NCI-H2107 (cell line): ENCODE measurements at places on chromosomes 6 and 20.

DNA sequence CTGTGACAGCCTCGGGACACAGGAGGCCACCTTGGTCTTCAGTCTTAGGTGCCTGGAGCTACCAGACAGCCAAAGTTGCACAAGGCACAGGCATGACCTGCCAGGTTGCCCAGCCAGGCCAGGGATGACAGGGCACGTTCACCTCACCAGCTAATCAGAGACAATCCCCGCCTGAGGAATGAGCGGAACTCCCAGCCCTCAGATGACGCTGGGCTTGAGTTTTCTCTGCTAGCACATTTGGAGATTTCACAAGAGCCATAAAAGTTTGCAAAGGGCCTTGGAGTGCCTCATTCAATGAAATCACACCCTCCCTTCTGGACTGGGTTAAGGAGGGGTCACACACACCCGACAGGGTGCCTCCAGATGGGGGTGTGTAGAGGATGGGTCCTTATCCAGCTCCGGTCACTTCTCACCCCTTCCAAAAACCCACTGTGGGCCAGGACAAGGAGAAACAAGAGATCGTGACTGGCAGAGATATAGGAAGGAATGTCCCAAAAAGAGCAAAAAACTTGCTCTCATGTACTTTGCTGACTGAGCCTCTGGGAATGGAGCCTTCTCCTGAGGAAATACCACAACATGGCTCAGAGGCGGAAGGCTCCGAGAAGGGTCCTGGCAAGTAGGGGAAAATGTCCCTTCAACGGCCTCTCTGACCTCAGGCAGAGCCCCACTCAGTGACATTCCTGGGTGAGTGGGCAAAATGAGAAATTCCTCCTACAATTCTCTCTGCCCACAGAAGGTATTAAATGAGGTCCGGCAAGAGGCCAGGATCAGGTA lies 121.6 kb downstream of the ISM1 start:
- DNase-seq = no peak

GRCh38 chr20:63908008-63908682 lies 13.2 kb downstream of the DNAJC5 start:
- DNase-seq = no peak

- no peak for DNase-seq
Observed at GRCh38 chr20:35342154-35342769, 50.0 kb upstream of the FAM83C start.

- no peak for DNase-seq
Observed at GRCh38 chr6:148041546-148041945, 301.1 kb upstream of the SASH1 start.

DNA sequence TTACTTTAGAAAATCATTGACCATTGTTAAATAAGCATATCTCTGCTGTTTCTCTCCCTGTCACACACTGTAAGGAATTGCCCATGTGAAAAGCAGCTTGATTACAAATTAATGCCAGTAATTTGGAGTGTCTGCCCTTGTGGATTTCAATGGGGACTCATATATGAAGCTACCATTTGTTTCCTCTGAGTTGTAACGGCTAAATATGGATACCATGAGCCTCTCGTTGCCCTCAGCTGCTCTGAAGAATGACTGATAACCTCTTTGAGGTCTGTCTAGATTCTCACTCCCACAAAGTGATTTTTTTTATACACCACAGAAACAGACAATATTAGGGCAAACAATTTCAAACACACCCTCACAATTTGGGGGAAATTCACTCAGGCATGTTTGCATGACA lies 40.0 kb upstream of the MAFB start:
- no peak for DNase-seq

DNA sequence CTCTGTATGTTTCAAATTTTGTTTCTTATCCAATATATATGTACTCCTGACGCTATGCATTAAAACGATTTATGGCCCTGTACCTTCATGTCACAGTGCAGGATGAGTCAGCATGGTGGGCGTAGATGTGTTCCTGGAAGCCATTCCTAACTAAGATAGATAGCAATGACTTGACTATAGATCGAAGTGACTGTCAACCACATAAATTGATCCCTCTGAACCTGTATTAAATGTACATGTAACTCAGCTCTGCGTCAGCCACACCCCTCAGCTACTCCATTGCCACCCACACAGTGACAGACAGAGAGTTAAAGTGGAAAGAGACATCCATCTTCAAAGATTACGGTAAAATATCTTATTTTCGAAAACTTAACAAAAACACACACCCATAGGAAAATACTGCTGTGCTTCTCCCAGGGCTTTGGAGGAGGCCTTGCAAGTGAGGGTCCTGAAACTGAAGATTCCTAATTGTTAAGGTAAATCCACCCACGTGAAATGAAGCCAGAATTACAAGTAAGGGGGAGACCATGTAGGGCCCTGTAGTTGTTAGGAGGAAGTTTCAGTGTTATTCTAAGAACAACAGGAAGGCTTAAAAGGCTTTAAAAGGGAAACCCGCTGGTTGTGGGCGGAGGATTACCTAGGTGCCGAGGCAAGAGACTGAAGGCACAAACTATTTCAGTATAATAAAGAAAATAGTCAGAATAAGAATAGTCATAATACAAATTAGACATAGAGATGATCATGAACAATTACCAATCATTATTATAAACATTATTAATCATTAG lies 10.3 kb upstream of the RAD21L1 start:
- no peak for DNase-seq

GRCh38 chr6:50952092-50952907 lies 133.6 kb downstream of the TFAP2B start:
- no peak for DNase-seq

DNA sequence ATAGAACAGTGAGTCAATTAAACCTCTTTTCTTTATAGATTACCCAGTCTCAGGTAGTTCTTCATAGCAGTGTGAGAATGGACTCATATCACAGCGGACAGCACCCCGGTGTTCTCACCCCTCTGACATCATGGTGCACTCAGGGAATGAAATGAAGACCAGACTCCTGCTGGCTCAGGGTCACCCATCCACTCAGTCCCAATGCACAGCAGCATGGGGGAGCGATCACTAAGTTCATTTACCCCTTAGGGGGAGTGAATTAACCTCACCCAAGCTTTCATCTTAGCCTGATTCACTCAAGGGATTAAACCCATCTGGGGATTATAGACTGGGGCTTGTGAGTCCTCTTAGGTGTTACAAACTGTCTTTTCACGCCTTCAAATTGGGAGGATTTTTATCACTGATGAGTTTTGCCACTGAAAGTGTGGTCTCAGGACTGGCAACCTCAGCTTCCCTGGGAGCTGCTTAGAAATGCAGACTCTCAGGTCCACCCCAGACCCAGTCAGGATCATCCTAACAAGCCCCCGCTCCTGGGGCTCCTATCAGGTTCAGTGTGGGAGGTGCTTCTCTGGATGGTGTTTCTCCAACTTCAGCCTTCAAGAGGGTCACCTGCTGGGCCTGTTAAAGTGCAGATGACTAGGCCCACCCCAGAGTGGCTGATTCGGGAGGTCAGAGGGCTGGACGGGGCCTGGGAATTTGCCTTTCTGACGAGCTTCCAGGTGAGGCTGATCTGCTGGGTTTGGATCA lies 44.3 kb upstream of the FRMD1 start:
- no peak for DNase-seq

GRCh38 chr6:23280437-23280836 lies 711.1 kb downstream of the HDGFL1 start:
- DNase-seq = no peak

- DNase-seq = no peak
Observed at GRCh38 chr6:73722318-73723060, 26.5 kb downstream of the CD109 start.

DNA sequence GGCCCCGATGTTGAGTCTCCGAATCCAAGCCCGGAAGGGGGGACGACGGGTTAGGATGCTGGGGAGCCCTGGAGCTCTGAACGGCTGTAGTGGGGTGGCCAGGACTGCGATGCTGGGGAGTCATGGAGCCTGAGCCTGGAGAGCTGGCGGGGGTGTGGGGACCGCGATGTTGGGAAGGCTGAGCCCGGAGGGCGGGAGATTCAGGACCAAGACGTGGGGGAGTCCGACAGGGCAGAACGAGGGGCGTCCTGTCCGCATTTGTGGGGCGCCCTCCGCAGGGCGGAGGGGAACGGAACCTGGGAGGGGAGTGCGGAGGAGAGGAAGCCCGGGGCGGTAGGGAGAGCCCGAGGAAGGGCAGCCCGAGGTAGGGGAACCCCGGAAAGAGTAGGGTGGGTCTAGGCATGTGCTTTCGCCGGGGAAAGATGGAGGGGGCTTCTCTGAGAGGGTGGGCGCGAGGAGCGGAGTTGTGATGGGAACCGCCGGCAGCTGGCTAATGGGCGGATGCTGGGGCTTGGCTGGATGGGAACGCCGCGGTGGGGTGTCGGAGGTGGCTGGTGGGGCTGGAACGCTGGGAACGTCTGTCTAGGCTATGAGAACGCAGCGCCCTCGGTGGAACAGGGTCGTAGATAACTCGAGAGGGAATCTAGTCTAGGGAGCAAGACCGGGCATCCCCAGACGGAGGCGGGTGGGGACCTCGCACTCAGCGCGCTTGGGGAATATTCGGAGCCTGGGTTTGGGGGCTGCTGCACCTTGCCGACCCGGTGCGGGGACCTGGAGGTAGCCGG lies 684 bp downstream of the PAQR8 start:
- no peak for DNase-seq

DNA sequence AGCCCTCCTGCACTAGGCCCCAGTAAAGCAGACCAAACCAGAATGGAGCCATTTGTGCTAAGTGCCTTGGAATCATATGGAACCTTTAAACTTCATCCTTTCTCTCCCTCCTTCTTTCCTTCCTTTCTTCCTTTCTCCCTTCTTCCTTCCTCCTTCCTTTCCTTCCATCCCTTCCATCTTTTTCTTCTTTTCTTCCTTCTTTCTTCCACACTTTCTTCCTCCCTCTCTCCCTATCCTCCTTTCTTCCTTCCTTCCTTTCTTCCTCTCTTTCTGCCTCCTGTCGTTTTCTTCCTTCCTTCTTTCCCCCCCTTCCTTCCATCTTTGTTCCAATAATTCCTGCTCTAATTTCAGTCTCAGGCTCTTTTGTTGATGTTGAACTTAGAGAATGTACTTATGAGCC lies 11.2 kb upstream of the SFT2D1 start:
- DNase-seq = no peak

DNA sequence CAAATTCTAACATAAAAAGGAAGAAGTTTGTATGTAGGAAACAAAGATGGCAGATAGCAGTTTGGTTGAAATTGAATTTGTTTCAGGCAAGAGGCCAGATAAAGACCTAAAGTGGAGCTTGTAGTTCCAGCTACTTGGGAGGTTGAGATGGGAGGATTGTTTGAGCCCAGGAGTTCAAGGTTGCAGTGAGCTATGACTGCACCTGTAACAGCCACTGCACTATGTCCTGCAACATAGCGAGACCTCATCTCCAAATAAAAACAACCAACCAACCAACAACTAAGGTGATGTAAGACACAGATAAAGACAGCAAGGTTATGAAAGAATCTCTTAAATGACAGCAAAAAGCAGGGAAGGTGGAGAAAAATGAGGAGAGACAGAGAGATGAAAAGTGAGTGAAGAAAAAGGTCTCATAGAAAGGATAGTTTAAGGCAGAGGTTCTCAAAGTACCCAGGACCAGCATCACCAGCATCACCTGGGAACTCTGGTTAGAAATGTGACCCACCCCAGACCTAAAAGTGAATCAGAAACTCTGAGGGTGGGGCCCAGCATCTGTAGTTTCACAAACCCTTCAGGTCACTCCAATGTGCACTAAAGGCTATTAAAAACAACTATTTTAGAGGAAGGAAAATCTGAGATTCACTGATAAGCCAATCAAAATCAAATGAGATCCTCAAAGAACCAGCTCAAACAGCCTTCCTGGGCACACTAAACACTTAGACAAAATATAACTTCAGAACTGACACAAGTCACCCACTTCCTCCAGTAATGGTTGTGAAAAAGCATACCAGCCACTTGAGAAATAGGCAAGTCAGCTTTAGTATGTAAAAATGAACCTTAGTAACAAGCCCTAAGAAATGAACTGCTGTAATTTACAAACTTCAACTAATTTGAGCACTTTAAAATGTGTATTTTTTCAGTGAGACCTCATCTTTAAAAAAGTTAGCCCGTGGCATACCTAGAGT lies 57.6 kb downstream of the FAM184A start:
- no peak for DNase-seq

DNA sequence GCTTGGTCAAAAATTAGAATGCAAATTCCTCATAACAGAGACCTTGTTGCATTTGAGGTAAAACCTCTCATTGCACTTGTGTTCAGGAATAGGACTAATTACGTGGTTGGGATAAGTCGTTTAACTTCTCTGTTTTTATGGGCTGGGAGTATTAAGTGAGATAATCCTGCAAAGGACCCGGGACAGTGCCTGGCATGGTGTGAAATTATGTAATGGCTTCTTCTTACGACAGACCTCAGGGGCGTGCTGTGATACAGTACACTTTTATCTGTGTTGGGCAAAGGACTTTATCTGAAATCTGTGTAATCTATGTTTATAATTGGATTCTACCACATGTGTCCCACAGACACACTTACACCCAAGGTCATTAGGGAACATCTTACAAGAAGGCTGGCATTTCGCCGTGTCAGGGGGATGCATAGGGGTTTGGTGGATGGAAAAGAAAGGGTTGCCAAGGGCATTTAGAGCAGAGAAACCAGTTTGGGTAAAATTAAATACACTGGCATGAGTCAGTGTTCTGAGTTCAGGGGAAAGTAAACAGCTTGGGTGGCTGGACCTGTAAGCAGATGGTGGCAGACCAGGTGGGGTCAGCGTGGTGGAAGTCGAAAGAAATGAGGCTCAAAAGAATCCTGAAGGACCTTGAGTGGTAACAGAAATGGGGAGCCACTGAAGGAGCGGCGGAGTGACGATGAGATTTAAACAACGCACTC lies 17.2 kb upstream of the RTF2 start:
- DNase-seq = no peak

DNA sequence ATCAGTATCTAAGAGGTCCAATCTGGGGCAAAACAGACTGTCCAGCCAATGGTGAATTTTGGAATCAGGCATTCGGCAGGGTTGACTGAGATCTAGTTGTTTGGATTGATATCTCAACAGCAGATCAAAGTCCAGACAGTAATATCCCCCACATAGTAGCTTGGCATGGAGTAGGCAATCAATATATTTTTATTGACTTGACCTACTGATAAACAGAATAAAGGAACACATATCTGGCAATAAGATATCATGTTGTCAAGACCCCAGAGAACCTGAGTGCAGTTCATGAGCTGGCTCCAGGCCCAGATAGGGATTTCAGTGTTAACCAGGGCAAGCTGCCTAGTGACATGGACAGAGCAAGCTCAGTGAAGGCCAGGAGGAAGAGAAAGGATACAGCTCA lies 34.4 kb downstream of the TNFAIP3 start:
- DNase-seq = no peak

DNA sequence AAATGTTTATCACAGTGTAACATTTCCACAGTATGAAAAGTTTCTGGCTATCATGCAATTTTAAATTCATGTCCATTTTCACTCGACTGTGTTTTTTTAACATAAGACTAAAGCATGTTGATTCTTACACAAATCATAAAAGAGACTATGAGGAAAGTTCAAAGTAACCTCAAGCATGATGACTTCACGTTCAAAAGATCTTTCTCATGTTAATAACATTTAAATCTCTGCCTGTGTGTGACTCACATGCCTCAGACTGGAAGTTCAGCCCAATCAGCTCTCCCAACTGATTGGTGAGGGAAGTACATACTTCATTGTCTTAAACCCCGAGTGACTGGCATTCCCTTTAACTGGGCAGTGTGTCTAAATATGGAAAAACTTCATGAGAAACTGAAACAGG lies 37.4 kb downstream of the ATXN1 start:
- DNase-seq = no peak

- DNase-seq = no peak
Observed at GRCh38 chr6:134873500-134874388, 76.2 kb downstream of the ALDH8A1 start.

- DNase-seq = no peak
Observed at GRCh38 chr6:106525882-106526275, 103.4 kb downstream of the RTN4IP1 start.
